ENCODE measurements at places on chromosomes 2 and 18. TPM values are rescaled to one million over a fixed set of nuclear protein-coding genes. Genes with fewer than 3 reads are reported as not detected.
A peak's percentile ranks its signal among the peaks of the same experiment; 100 is the strongest.

- DNase-seq, result no peak
Measured at GRCh38 chr2:33375054-33375453, 101.4 kb upstream of the RASGRP3 start.

DNA sequence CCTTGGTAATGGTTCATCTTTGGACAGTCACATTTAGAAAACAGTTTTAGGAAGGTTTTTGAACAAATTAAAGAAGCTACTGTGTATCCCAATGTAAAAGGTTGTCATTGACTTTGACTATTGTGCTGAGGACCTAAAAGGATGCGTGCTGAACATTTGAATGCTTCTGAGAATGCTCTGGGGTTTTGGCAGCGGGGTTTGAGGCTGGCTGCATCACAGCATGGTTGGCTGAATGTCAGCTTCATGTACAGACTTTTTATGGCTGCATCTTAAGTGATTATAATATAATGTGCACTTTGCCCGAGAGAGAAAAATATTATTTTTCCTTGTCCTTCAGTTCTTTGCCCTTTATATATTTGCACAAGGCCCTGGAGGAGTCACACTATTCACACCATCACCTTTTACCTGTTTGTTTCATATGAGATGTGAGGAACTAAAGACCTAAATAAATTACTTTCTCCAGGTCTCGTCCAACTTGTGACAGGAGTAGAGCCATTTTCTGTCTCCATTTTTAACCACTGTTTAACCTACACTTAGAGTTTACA, 125.9 kb downstream of the CCDC85A start:
- peak; percentile 15 for DNase-seq

CROCC2 gene
- not detected for polyA plus RNA-seq

- DNase-seq, result no peak
Measured at GRCh38 chr2:50469784-50470183, 562.1 kb downstream of the NRXN1 start.

- no peak for DNase-seq
Measured at GRCh38 chr2:224202281-224202865, 163.3 kb upstream of the SERPINE2 start.

INPP5D gene
- polyA plus RNA-seq, result 10.4 TPM

Measured in small intestine (tissue), 16 donors.